Fibroblast of upper back skin (primary cell): ENCODE measurements at places on chromosomes 4 and X.

GRCh38 chr4:123559955-123560871 lies 163.6 kb downstream of the SPRY1 start:
- DNase-seq, result peak; percentile 78

DNA sequence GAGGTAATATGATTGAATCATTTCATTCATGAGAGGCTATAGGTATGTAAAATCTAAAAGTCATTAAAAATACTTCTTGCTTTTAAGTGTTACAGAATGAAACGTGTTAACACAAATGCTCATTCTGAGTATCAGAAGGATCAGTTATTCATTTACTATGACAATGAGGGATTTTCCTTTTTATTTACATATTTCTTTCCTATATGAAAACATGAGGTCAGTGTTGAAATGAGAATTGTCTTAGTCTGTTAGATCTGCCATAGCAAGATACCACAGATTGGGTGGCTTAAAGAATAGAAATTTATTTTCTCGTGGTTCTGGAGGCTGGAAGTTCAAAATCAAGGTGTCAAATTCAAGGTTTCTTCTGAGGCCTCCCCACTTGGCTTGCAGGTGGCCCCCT lies 181.2 kb downstream of the ARHGAP10 start:
- no peak for DNase-seq

GRCh38 chr4:51958199-51958968 lies 61.8 kb downstream of the LRRC66 start:
- DNase-seq, result no peak

- no peak for DNase-seq
These were observed 16.9 kb upstream of the OCIAD1 start for GRCh38 chr4:48813964-48814363.

GRCh38 chrX:19121466-19121865 lies 802 bp downstream of the ADGRG2 start:
- DNase-seq, result no peak

DNA sequence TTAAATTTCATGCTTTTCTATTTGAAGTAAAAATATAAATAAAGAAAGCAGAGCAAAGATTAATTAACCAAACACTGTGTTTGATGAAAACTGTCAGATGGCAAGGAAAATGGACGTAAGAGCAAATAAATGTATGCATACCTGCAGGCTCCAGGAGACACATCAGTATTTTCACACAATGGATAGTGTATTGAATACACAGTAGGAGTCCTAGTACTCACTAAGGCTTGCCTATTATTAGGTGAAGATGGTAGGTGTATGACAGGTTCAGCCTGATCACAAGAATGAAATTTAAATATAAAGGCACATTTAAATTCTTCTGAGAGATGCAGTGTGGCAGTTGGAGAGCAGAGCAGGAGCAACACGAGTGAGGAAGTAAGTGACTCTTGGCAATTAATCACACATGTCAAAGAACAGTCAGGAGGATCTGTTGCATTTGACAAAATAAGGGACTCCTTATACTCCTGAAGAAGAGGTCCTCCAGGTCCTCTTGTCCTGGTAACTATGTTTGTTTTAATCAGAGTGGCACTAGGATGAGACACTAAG lies 106.0 kb upstream of the NDST4 start:
- DNase-seq, result no peak
